ENCODE measurements at places on chromosomes 3 and 15.
A peak's percentile ranks its signal among the peaks of the same experiment; 100 is the strongest.

DNA sequence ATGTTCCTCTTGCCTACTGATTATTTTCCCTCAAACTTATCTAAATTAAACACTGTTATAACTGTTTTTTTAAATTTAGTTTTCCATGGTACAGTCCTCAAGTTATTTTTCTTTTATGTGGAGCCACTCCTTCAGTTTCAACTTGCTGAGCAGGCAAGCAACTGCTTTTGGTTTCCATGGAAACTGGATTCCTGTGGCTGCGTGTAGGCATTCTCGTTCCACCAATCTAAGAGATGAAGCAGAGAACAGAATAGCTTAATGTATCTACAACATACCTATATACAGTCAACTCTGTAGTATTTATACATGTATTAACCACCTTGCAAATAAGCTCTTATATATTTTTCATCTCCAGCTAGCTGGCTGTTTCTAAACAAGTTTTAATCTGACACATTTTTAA, 25.8 kb upstream of the ANXA2 start:
- peak; percentile 32 for DNase-seq

DNA sequence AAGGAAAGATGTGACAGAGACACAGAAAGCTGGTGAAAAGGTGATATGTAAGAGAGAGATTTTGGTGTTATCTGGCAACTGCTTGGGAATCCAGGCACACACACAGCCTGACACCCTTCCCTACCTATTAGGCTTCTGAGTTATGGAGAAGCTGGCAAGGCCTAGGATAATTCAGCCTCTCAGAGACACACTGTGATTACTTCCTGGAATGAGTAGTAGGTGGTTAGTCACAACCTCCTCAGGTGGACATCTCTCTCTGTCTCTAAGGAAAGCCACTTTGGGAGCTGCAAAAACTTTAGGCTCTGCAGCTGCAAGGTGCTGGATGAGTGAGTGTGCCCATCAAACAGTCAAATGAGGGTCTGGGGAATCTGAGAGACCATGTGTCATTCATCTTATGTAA, 201.9 kb downstream of the PDCD6IP start:
- DNase-seq, result no peak

DNA sequence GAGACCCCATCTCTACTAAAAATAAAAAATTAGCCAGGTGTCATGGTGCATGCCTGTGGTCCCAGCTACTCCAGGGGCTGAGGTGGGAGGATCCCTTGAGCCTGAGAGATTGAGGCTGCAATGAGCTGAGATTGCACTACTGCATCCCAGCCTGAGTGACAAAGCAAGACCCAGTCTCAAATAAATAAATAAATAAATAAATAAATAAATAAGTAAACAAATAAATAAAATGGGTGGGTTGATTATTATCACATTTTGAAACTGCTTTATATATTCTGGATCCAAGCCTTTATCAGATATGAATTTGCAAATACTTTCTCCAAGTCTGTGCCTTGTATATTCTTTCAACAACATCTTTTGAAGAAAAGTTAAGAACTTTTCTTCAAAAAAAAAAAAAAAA, 22.2 kb upstream of the PCSK6 start:
- DNase-seq, result no peak

DNA sequence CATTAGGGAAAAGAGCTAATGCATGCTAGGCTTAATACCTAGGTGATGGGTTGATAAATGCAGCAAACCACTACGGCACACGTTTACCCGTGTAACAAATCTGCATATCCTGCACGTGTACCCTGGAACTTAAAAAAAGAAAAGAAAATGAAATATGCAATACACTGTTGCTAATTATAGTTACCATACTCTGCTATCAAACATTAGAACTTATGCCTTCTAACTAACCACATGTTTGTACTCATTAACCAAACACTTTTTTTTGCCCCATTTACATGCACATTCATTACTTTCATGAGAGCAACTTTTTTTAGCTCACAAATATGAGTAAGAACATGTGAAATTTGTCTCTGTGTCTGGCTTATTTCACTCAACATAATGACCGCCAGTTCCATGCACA, 253.1 kb downstream of the CGGBP1 start:
- DNase-seq, result no peak

DNA sequence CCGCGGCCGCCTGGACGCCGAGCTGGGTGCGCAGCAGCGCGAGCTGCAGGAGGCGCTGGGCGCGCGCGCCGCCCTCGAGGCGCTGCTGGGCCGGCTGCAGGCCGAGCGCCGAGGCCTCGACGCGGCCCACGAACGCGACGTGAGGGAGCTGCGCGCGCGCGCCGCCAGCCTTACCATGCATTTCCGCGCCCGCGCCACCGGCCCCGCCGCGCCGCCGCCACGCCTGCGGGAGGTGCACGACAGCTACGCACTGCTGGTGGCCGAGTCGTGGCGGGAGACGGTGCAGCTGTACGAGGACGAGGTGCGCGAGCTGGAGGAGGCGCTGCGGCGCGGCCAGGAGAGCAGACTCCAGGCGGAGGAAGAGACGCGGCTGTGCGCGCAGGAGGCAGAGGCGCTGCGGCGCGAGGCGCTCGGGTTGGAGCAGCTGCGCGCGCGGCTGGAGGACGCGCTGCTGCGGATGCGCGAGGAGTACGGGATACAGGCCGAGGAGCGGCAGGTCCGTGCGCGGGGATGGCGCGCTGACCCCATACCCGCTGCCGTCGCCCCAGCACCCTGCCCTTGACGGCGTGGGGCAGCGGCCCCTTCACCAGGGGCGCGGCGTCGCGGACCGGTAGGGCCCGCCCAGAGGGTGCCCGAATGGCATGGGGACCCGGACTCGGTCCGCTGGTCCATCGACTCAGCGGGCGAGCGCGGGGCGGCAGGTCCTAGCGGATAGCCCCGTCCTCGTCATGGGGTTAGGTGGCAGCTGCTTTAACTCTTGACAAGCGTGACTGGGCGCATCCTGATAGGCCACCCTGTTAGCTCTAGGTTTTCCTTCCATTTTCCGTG, 848 bp downstream of the SYNM start:
- peak; percentile 81 for DNase-seq

DNA sequence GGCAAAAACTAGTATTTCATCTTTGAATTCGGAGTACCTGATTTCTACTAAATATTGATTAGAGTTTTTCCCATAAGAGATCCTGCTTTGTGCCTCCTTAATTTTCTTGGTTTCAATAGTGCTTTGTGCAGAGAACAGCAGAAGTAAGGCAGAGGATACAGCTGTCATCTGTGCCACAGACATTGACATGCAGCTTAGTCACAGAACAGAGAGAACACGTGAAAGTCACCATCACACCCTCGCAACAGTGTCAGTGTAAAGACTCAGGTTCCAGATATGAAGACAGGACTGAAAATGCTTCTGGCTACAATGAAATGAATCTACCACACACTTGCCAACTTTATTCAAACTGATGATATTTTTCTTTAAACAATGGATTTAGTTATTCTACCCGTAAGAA, 942.8 kb upstream of the CFAP20DC start:
- no peak for DNase-seq

- DNase-seq, result no peak
Observed at GRCh38 chr3:177071496-177072156, 125.7 kb downstream of the TBL1XR1 start.

- no peak for DNase-seq
Observed at GRCh38 chr3:64074060-64074459, 50.8 kb upstream of the PSMD6 start.

DNA sequence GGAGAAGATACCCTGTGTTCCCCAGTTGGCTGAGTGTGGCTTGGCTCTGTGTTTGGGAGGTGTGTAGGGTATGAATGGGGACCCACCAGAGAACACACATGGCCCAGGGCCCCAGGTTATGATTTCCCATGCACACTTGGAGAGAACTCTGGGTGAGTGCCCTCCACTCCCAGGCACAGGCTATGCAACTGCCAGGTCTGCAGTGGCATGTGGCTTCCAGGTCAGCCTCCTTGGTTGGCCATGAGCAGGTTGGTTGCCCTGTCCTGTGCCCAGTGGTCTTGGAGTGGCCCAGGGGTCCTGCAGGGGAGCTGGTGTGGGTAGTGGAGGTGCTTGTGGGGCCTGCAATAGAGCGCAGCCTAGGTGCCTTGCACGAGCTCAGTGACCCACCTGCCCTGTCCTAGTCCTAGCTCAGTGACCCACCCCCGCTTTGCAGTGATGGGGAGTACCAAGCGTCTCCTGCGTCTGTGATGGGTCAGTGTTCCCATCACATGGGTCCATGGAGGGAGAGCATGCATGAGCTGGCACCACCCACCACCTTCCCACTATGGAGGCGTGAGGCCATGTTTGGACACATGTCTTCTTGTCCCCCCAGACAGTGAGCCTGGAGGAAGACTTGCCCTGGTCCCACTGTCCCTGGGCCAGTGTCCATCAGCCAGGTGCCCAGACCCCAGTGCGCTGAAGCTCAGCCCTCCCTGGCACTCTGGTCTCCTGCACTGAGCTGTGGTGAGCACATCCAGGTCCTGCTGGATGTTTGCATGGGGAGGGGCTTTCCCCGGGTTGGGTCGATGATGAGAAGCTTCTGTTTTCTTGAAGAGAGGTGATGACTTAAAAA, 217.3 kb downstream of the SNRPN start:
- DNase-seq, result no peak

- DNase-seq, result no peak
Observed at GRCh38 chr15:38421069-38421690, 32.7 kb upstream of the FAM98B start.

- no peak for DNase-seq
Observed at GRCh38 chr3:839981-840380, 252.8 kb upstream of the CNTN6 start.

DNA sequence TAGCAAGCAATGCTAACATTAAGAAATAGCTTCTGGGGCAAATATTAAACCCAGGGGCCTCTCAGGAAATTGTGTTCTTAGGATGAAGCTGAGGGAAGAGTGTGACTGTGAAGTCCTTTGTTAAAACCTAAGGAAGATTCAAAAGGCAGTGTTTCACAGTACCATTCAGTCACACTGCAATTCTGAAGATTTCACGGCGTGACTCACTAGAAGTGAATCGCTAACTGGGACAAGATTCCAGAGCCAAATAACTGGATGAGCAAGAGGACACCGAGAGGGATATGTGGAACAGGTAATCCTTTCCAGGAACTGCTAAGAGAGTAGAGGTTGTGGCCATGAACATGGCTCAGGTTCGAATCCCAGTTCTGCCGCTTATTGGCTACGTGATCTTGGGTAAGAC, 61.8 kb upstream of the SMAD3 start:
- no peak for DNase-seq

Data from right kidney (tissue), 9 donors.